Inflammatory macrophage (primary cell): ENCODE measurements at places on chromosomes 16 and 17.

GRCh38 chr17:17134957-17135333, 71.2 kb downstream of the PLD6 start:
- no peak for DNase-seq

- DNase-seq, result no peak
Measured at GRCh38 chr16:11136600-11136999, 119.4 kb downstream of the SOCS1 start.

DNA sequence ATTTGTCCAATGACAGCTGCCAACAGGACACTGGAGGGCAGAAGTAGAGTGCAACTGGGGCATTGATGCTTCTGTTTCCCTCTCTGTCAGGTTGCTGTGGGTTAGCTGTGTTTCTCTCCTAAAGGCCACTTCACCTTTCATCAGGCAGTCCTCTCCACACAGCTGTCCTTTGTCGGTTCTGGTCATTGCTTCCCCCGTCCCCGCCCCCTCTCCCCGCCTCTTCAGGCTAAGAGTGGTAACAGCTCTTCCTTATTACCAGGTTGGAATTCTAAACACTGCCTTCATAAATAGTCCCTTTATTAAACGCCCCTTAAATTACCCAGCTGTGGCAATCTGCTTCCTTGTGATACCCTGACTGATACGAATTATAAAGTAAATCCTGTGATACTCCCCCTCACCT, 31.8 kb upstream of the NSRP1 start:
- no peak for DNase-seq

GRCh38 chr16:69319381-69319780, 8.2 kb downstream of the VPS4A start:
- no peak for DNase-seq

GRCh38 chr17:41973408-41973811, 6.8 kb downstream of the CNP start:
- DNase-seq, result no peak

DNA sequence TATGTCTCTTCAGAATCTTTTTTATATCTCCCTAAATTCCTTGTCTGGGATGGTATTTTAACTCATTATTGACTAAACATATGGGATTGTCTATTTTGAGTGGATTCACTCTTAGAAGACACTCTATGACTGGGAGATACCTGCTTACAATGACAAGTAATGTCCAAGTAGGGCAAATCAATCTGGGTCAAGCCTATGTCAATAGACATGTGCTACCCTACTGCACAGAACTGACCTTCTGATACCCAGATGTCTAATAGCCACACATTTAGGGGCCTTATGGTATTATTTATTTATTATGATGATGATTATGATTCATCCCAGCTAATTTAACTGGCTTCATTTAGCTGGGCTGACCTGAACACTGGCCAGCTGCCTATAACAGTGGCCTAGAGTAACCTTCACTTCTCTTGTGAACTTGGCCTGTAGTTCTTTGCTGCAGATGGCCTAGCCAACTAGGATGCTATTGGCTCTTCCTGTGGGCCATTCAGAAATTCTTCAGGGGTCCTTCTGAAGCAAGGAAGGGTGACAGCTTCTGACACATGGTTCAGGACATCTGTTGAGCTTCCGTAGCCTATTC, 138.0 kb downstream of the ANKFN1 start:
- DNase-seq, result no peak

DNA sequence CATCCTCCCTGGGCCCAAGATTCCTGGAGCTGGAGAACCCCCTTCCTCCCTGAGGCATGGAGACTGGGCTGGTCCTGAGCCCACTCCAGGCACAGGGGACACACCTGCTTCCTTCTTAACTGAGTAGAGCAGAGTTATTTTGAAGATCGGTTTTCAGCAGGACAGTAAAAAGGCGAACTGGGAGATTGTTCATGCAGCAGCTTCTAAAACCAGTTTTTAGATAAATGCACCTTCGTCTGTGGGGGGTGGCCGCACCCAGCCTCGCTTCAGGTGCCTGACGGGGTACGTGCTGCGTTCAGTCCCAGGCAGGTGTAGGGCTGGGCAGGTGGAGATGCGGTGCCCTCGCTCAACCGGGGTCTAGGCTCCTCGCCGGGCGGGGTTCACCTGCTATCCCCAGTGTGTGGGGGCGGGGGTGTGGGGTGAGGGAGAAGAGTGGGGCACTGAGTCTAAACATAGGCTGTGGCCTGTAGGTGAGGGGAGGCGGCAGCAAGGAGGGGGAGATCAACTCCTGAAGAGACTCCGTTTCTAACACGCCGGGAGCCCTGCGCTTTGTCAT, 69.5 kb downstream of the JPH3 start:
- no peak for DNase-seq

GRCh38 chr17:1467898-1468492, 12.0 kb upstream of the CRK start:
- peak; percentile 53 for DNase-seq

DNA sequence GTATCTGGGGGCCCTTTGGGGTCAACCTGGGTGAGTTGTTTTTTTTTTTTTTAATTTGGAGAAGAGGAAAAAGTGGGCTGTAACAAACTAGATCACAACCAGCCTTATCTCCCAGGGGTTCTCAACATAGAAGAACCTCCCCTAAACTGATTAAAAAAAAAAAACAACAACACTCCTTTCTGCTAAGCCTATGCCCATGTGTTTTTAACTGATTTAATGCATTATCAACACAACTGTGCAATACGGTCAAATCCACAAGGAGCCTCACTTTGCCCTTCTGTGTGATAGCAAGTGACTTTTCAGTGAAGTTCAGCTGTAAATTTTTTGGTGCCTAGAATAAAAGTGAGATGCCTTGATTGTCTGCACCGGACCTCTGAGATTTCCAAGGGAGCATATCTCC, 646 bp downstream of the MYH11 start:
- no peak for DNase-seq

DNA sequence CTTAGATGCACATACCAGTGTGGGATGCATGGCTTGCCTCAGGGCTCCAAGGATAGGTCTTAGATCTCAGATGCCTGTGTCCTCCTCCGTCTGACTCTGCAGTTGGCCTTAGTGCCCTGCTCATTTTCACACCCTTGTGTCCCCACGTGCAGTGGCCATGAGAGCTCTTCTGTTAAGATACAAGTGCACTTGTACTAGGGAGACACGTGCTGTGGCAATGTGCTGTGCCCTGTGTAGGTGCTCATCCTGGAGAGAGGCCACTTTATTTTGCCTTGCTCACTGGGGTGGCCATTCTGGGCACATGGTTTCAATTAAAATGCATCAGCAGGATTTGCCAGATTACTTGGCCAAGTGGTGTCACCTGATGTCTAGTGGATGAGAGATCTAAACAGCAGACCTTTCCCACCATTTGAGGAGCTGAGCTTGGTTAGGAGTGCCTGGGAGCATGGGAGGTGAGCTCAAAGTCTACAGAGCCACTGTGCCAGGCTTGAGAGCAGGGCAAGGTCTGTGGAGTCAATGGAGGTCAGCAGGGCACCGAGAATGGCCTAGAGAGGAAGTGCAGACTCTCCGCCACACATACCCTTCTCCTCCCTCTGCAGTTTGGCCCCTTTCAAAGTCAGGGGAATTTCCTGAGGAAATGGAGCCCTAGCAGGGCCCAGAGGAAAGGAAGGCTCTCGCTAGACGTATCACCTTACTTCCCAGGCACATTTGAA, 25.2 kb upstream of the SMPD3 start:
- DNase-seq, result peak; percentile 49

DNA sequence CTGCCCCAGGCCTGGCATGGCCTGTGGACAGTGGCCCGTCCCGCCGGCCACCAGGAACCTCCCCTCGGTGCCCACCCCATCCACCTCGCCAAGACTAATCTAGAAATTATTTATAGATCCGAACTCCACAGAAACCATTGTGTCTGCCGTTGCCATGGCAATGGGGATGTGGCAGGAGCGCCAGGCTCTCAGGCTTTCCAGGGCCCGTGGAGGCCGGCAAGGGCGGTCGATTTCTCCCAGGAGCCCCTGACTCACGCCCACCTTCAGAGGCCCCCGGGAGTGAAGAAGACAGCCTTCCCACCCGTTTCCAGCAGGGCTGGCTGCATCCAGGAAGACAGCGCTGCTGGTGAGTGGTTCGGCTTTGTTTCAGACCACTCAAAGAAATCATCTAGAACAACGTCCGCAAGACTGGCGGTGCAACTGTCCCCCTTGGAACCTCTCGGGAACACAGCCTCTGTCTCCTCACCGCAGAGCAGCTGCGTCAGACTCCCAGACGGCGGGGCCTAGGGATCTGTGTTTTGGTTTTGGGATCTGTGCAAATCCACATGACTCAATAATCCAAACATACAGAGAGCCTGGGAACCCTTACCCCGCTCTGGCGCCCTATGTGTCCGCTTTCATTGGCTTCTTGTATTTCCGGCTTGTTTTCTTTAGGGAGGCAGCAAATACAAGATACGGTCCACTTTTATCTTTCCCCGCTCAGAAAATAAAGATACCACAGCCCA, 48.5 kb upstream of the ZCCHC14 start:
- DNase-seq, result no peak

DNA sequence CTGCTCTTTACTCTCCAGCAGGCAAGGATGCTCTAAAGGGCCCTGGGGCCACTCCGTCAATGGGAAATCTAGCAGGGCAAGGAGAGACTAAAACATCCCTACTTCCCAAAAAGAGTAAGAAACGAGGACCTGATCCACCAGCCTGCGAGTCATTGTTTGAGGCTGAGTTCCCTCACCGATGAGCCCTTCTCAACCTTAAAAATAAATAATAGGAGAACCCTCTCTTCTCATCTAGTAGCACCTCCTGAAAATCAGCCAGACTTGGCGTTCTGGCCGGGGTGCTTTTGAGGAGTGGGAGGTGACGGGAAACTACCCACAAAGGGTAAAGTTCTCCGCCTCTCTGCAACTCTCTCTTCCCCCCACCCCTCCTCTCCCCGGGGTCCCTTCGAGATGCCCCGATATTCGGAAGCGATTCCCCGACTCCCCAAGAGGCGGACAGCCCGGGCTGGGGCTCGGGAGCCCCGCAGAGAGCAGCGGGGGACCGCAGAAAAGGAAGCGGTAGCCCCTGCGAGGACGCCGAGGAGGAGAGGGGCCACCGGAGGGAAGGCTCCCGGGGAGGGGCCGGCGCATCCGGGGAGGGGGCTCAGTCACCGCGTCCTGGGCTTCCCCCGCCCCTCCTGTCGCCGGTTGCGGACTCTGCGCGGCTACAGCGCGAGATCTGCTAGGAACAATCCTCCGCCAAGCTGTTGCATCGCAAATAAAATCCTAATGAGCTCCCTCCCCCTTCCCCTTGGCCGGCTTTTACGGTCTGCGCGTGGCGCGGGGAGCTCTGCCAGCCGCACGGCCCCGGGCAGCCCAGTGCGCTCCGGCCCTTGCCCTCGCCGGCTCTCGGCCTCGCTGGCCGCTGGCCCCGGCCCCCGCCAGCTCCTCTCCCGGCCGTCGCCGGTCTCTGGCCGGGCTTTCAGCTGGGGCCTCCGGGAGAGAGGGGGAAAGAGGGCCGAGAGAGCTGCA, 1.3 kb downstream of the HOXB9 start:
- DNase-seq, result no peak

GRCh38 chr17:10745231-10745630, 15.4 kb upstream of the TMEM220 start:
- DNase-seq, result no peak

DNA sequence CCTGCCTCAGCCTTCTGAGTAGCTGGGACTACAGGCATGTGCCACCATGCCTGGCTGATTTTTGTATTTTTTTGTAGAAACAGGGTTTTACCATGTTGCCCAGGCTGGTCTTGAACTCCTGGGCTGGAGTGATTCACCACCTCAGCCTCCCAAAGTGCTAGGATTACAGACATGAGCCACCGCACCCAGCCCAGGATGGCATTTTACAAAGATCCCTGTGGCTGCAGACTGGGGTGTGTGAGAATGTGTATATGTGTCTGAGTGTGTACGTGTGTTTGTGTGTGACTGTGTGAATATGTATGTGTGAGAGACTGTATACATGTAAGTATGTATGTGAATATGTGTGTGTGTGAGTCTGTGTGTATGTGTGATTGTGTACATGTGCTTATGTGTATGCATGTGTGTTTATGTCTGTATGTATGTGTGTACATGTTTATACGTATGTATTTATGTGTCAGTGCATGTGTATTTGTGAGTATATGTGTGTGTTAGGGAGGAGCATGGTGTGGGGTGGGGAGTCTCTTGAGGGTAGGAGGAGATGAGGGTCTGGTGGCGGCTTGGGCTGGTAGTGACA, 17.0 kb downstream of the RPTOR start:
- DNase-seq, result no peak

DNA sequence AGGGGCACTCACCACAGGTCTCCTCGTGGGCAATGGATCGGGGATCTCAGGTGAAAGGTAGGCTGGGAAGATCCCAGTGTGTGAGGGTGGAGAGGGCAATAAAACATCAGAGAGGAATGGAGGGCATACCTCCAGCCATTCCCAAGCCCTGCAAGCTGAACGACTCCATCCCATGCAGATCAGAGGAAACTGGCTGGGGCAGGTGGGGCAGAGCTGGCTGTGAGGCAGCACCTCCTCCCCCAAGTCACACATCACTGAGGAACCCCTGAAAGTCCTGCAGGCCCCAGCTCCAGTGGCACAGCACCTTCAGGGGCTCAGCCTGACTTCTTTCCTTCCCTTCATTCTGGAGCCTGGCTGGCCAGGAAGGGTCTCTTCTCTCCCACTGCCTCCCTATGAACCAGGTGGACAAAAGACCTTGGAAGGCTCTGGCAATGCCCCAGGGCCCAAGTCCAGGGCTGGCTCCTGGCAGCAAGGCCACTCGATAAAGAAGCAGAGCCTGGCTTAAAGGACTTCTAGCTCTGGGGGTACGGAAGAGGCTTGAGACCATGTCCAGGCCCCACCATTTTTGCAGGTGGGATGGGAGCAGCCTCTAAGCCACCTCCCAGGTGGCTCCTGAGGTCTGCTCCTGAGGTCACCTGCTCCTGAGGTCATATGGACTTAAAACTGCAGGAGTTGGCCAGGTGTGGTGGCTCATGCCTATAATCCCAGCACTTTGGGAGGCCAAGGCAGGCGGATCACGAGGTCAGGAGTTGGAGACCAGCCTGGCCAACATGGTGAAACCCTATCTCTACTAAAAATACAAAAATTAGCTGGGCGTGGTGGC, 13.5 kb upstream of the TMEM208 start:
- no peak for DNase-seq

GRCh38 chr17:31877911-31878702, 19.1 kb upstream of the COPRS start:
- DNase-seq, result no peak

GRCh38 chr17:12603566-12603965, 62.1 kb upstream of the MYOCD start:
- DNase-seq, result no peak

- no peak for DNase-seq
Measured at GRCh38 chr16:9170470-9170869, 79.0 kb downstream of the HAPSTR1 start.
